ENCODE measurements at places on chromosomes 3 and 15. TPM values are rescaled to one million over a fixed set of nuclear protein-coding genes. Genes with fewer than 3 reads are reported as not detected.

FGF12 gene
- total RNA-seq, result 0.56 TPM

GRK7 gene
- total RNA-seq, result not detected

PAQR5 gene
- total RNA-seq, result 62.3 TPM

IL5RA gene
- total RNA-seq, result 0.15 TPM

LYSMD2 gene
- total RNA-seq, result 6.6 TPM

FANCD2OS gene
- total RNA-seq, result not detected

IGF2BP2 gene
- 48.1 TPM for total RNA-seq

TM4SF4 gene
- not detected for total RNA-seq

DLG1 gene
- total RNA-seq, result 145 TPM

MAPKBP1 gene
- total RNA-seq, result 12.2 TPM

TAGLN3 gene
- 1.0 TPM for total RNA-seq
